Activated T-cell treated with anti-CD3 and anti-CD28 coated beads, Interleukin-2, amount 50 U/mL, for 24 hours (primary cell): ENCODE measurements at places on chromosomes 4 and X.

DNA sequence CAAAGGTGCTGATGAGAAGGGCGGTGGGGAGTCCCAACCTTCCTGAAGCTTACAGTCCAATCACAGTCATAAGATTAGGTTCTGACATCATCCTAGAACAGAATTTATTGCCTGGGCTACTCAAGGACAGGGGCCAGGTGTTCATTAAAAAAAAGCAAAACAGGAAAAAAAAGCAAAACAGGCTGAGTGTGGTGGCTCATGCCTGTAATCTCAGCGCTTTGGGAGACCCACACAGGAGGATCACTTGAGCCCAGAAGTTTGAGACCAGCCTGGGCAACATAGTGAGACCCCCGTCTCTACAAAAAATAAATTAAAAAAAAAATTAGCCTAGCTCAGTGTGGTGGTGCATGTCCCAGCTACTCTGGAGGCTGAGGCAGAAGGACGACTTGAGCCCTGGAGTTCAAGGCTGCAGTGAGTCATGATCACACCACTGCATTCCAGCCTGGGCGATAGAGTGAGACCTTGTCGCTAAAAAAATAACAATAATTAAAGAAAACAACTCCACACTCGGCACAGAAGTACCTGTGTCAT is 3.0 kb downstream of the RAB9A start:
- DNase-seq = no peak

DNA sequence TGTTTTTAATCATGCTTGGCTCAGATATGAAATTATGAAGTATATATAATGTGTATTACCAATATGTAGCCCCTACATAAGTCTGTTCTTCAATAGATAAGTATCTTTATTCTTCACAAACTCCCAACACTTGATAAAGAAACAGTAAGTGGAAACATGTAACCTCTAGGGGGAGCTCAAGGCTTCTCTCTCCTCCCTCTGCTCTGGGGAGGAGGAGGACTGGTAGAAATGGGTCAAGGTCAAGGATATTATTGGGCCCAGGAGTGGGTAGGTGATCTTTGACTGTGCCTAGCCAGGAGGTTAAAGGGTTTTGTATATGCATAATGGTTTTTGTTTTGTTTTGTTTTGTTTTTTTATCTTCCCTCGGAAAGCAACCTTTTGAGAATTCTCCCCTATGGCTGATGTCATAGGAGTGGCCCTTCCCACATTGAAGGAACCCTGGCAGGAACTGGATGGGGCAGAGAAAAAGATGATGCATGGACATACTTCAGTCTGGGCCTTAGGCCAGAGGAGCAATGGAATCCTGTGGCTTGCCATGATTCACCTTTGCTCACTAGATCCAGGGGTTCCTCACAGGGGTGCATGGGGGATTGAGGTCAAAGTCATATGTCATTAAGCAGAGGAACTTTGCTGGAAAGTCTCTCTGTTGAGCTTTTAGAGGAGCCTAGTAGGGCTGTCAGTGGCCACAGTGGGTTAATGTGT is 460.3 kb downstream of the MID1IP1 start:
- DNase-seq = no peak

DNA sequence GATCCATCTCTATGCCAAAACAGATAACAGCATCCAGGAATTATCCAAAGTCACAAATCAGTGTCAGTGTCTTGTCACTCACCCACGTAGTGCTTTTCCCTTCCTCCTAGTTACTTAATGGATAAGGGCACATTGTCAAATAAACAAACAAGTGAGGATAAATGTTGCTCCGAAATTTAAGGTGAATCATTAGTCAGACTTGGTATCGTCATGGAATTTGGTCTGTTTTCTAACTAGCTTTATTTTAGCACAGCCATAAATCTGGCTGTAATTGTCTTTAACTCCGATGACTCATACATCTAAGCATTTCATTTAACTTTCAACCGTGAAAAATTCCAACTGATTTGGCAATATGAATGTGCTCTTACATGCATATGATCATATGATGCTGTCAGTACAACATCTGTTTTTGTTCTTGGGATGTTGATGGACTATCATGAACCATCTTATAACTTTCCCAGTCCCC is 83.3 kb downstream of the SNCA start:
- DNase-seq = no peak

DNA sequence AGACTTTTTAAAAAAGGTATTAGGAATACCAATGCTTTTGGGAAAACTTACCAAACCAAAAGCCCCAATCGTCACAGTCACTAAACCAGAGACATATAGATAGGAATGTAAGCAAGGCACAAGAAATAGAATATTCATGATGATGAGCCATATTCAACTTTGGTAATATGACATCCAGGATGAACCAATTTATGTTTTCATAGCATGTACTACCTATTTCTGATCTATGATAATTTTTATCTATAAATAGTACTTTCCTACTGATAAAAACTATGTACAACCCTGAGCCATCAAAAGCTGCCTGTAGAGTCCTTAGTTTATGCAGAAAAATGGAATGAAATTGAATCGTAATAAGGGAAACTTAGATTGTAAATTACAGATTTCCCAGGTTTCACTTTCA is 18.9 kb downstream of the CAMK2D start:
- no peak for DNase-seq

DNA sequence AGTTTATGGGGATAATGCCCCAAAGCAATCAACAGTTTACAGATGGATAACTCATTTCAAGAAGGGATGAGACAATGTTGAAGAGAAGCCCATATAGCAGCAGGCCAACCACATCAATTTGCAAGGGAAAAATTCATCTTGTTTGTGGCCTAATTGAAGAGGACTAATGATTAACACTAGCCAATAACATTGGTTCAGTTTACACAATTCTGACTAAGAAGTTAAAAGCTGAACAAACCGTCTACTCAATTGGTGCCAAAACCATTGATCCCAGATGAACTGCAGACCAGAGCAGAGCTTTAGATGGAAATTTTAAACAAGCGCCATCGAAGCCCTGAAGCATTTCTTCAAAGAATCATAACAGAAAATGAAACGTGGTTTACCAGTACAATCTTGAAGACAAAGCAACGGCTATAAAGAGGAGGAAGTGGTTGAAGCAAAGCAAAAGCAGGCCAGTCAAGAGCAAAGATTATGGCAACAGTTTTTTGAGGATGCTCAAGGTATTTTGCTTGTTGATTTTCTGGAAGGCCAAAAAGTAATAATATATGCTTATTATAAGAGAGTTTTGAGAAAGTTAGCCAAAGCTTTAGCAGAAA is 20.5 kb upstream of the BLTP1 start:
- no peak for DNase-seq
